Activated CD4-positive, CD25-positive, alpha-beta regulatory T cell treated with anti-CD3 and anti-CD28 coated beads, Interleukin-2, amount 50 U/mL, for 72 hours (primary cell): ENCODE measurements at places on chromosomes 1 and 21.

DNA sequence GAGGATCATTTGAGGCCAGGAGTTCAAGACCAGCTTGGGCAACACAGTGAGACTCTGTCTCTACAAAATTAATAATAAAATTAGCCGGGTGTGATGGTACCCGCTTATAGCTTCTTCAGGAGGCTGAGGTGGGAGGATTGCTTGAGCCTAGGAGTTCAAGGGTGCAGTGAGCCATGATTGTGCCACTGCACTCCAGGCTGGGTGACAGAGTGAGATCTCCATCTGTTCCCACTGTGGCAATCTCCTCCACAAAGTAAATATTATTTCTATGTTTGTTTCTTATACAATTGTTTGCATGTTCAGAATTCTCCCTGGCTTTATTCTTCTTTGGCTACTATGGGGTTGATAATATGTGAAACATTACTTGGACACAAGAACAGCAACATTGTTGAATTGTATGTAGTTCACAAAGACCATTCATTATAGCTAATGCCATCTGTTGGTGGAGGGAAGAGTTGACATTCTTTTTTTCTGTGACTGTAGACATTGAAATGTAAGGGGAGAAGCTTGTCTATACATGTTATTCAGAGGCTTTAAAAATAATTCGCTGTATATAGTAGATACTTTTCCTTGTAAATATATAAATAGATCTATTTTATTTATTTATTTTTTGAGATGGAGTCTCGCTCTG lies 47.8 kb upstream of the SRSF10 start:
- no peak for DNase-seq

GRCh38 chr1:161718559-161719324 lies 2.6 kb upstream of the FCRLB start:
- DNase-seq = no peak

DNA sequence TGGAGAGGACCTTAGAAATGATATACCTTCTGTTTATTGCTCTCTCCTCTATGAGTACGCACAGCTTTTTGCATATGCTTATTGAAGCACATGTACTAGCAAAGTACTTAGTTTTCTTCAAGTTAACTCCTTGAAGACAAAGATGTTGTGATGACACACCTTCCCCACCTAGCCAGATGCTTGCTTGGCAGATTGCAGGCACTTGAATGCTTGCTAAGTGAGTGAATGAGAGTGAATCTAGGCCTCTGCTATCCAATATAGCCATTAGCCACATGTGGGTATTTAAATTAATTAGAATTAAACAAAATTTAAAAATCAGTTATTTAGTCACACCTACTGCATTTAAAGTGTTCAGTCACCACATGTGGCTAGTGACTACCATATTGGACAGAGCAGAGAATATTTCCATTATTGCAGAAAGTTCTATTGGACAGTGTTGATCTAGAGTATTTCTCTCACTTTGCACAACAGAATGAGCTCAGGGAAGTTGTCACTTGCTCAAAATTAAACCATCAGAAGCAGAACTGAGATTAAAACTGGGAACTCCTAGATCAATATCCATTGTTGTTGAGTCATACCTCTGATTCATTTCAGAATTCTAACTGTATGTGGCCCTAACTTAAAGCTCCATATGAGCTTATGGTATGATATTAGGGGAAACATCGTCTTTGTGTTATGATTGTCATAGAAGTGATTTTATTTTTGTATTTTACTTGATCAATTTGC lies 8.6 kb upstream of the EEIG2 start:
- no peak for DNase-seq

DNA sequence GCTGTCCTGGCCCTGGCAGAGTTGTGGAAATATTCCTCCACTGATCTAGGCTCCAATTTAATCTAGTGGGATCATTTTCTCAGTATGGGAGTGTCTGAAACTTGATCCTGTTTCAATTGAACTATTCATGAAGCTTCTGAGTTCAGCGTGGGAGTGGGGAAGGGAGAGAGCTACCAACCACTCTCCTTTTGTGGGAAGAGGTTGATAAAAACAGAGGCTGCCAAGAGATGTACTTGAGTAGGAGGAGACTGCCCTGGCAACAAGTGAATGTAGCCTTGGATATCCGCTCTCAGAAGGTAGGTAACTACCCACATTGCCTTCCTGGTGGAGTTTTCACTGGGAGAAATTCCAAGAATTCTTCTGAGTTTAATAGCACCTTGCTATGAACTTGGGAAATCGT lies at the start of gene CTXND2:
TSS of gene CTXND2 (plus strand) at position 119 of the 400 bp plus-strand sequence. CDS start 25,179 bp downstream, outside the sequence.
- DNase-seq = no peak

DNA sequence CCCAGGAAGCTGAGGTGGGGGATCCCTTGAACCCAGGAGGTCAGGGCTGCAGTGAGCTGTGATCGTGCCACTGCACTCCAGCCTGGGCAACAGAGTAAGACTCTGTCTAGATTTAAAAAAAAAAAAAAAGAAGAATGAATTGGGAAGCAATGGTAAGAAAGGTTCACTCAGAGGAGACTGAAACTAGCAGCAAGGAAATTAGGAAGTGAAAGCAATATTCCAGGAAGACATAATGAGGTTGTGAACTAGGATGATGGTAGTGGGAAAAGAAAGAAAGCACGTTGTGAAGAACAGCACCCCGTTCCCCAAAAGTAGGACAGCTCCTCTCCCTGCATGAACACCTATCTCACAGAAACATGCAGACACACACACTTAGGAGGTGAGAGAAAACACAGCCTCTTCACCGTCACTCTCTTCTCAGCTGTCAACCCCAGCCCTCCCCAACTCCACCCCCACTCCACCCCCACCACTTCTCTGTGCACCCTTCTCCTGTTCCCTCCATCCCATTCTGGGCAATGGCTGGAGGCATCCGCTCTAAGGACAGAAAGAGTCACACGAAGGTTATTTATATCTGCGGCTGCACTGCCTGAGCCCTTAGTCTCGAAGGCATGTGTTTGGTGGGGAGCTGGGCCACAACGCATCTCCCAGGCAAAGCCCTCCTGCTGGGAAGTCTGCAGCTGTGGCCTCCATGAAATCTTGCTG lies 101.8 kb upstream of the LPGAT1 start:
- no peak for DNase-seq
